Uterine smooth muscle cell (primary cell): ENCODE measurements at places on chromosomes 1 and 21. TPM values are rescaled to one million over a fixed set of nuclear protein-coding genes. Genes with fewer than 3 reads are reported as not detected.

The IFI16 gene
- 93.3 and 117 TPM in 2 replicates for total RNA-seq

The GNL2 gene
- 74.6 and 104 TPM in 2 replicates for total RNA-seq

The MPZ gene
- total RNA-seq = 0.87 and 1.00 TPM in 2 replicates

The UBL4B gene
- total RNA-seq = not detected in 2 replicates

The CRYAA gene
- total RNA-seq = not detected in 2 replicates

The SAMD11 gene
- 6.2 and 6.4 TPM in 2 replicates for total RNA-seq

The DAB1 gene
- under 0.01 and 0.12 TPM in 2 replicates for total RNA-seq

The GNG4 gene
- 2.7 and 3.0 TPM in 2 replicates for total RNA-seq

The KIF26B gene
- total RNA-seq = 3.4 and 24.1 TPM in 2 replicates

The UMODL1 gene
- total RNA-seq = 0.12 TPM in 1 of 2 replicates, not detected in the other

The DFFA gene
- 42.4 and 50.4 TPM in 2 replicates for total RNA-seq

The SLAMF1 gene
- not detected in 2 replicates for total RNA-seq

The MATN1 gene
- not detected in 2 replicates for total RNA-seq

The C1QA gene
- not detected in 2 replicates for total RNA-seq

The TRIM67 gene
- not detected in 2 replicates for total RNA-seq

The IL20 gene
- total RNA-seq = 0.12 TPM in 1 of 2 replicates, not detected in the other

The FH gene
- total RNA-seq = 88.1 and 153 TPM in 2 replicates

The MIXL1 gene
- total RNA-seq = 0.12 TPM in 1 of 2 replicates, not detected in the other

The SNX7 gene
- 35.2 and 48.1 TPM in 2 replicates for total RNA-seq

The RNPC3 gene
- 4.7 and 5.2 TPM in 2 replicates for total RNA-seq

The SLC5A9 gene
- total RNA-seq = not detected in 2 replicates

The PDZK1 gene
- 0.50 and 1.00 TPM in 2 replicates for total RNA-seq

The HSD3B1 gene
- not detected in 2 replicates for total RNA-seq

The TNFRSF25 gene
- 2.9 and 4.5 TPM in 2 replicates for total RNA-seq

The KCNA10 gene
- not detected in 2 replicates for total RNA-seq

The CRNN gene
- not detected in 2 replicates for total RNA-seq

The NTNG1 gene
- total RNA-seq = 19.0 and 30.4 TPM in 2 replicates

The GJB3 gene
- under 0.01 TPM in 1 of 2 replicates, not detected in the other for total RNA-seq

The DDX20 gene
- 12.0 and 19.0 TPM in 2 replicates for total RNA-seq

The CD247 gene
- total RNA-seq = not detected in 2 replicates

The SLC27A3 gene
- total RNA-seq = 6.6 and 13.0 TPM in 2 replicates

The EIF4G3 gene
- total RNA-seq = 40.0 and 56.6 TPM in 2 replicates

The PTPRF gene
- 58.4 and 90.2 TPM in 2 replicates for total RNA-seq
